ENCODE measurements at places on chromosomes 4 and X. TPM values are rescaled to one million over a fixed set of nuclear protein-coding genes. Genes with fewer than 3 reads are reported as not detected.

- peak; percentile 45 for DNase-seq
Observed at GRCh38 chr4:113837397-113837796, 75.9 kb upstream of the CAMK2D start.

GRCh38 chr4:91267543-91267942 is 1036.2 kb upstream of the GRID2 start:
- no peak for DNase-seq

- no peak for DNase-seq
Observed at GRCh38 chr4:181698221-181698620, 545.0 kb upstream of the TENM3 start.

Gene EGF
- total RNA-seq, result 7.3 TPM

Gene STOX2
- 3.3 TPM for total RNA-seq
